Cortex of kidney (tissue), 1 donor: ENCODE measurements at places on chromosomes 5 and 9.

DNA sequence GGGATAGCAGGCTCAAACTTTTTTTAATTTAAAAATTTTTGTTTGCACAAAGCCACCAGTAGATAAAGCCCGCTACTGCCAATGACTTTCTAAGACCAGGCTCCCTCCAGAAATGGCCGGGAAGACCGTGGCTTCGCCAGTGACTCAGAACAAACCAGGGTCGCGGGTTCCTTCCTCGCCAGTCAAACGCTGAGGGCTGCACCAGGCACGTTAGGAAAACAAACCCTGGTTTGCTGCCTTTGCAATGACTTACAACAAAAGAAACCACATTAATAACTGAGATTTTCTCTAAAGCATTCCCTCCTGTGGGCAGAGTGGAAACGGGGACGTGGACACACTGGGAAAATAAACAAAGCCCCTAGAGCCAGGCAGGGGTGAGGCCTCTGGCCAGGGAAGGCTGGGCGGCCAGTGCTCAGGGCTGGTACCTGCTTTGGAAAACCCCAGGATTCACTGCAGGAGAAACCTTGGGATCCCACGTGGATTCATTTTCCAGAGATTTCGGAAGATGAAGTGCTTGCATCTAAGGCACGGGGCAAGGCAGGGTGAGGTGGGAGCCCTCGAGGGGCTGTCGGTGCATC lies 3.8 kb downstream of the PRRX2 start:
- DNase-seq, result no peak

DNA sequence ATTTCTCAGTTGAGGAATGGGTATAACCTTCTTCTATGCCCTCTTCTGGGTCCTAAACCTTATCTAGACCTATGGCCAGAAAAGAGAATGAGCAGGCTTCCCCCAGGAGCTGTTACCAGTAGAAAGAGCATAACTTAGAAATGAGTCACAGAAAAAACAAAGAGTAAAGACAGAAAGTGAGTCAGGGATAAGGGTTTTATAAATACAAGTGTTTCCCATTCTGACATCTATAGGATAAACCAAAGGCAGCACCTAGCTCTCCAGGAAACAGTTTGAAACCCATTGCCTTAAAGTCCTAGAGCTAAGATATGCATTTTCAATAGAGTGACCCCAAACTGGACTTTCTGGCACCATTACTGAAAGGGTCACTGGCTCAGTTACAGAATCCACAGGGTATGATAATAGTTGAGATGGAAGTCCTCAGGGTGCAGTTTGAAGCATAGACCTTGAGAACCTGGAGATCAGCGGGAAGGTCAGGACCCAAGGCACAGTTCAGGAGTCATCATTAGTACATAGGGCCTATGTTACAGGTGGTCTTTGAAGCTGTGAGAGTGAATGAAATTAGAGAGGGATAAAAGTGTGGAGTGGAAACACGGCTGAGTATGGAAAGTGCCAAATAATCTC lies 42.7 kb upstream of the LIFR start:
- DNase-seq, result no peak

DNA sequence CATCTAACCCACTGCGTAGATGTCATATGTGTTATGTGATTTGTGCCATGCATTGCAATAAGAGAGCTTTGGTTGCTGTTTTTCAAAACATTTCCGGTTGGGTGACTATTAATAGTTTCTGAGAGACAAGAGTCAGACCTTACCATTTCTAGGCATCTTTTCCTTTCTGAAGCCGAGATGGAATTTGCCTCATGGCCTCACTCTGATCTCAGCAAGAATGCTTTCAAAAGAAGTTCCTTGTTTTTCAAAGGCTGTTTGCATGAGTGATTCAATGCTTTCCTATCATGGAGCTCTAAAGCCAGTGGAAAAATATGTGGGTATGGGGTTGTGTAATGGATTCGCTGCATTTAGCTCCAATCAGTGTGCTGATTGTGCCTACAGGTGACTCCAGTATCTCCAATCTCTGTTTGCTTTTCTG lies 203.1 kb upstream of the PPP1R2B start:
- DNase-seq, result no peak

DNA sequence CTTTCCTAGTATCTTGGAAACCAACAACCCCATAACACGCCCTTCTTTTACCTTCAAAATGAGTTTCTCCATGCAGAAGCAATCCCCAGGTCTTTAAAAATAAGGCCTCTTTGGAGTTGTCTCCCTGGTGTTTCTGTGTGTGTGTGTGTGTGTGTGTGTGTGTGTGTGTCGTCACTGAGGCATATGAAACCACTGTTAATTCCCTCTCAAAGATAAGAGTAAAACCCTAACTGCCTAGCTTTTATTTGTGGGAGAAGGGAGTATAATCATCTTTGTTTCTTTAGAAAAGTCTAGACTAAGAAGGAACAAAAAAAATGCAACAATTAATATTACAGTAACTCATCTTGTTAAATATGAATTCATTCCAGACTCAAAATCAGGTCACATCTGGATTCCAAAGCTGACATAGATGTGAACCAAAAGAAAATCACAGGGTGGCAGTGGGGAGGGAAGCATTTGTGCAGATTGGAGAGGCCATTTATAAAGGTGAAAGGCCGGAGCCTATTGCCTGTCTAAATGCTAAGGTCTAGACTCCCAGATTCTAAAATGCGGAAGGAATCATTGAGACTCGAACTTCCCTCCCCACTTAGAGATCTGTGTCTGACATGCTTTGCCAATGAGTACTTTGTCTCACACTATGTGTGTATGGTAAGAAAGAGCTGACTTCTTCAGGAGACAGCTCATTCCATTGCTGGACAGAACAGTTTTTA lies 91.4 kb downstream of the ZNF366 start:
- DNase-seq, result no peak

DNA sequence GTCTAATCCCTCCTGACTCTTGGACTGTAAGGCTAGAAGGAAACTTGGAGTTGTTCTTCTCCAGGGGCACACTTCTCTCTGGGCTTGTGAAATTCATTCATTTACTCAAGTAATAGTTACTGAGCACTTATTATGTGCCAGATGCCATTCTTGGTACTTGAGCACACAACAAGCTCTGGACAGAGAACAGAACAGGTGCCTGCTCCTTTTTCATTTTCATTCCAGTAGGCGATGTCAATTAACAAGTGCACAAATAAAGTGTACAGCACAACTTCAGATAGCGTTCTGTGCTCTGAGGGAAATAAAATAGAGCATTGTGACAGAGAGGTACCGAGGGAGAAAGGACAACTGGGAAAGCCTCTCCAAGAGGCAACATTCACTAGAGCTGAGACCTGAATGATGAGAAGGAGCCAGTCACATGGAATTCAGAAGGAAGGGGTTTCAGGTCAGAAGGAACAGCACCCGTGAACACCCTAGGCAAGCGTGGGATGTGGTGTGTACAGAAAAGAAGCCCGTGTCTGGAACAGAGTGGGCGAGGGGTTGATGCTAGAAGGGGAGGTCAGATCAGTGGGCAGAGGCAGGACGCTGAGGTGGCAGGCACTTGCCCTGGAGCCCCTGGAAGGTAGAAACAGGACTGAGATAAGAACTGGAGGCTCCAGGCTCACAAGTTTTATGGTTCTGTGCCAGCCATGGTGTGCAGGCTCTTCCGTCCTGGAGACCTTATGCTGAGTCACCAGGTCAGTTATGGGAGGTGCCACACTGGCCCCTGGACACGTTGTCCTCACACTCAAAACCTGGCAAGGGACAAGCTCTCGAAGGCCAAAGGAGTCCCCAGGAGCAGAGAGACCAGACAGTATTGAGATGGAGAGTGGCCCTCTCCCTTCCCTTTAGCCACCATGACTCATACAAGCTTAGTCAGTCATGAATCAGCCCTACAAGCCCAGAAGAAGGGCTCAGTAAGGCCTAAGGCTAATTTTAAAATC lies 7.2 kb upstream of the ABLIM3 start:
- no peak for DNase-seq

DNA sequence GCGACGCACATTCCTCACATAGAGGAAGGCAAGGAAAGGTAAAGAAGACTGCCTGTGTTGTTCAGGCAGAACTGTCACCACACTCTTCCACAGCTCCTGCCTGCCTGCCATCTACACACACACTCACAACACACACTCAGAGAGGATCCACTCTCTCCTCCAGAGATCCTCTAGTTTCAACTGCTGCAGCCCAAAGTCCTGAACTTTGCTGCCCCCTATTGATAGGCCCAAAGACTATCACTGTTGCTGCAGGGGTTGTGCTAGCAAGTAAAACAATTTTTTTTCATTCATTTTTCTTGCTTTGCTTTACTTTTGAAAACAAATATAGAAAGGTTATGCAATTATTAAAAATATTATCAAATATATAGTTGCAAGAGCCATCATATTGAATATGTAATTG lies 5.9 kb upstream of the CFAP90 start:
- no peak for DNase-seq

DNA sequence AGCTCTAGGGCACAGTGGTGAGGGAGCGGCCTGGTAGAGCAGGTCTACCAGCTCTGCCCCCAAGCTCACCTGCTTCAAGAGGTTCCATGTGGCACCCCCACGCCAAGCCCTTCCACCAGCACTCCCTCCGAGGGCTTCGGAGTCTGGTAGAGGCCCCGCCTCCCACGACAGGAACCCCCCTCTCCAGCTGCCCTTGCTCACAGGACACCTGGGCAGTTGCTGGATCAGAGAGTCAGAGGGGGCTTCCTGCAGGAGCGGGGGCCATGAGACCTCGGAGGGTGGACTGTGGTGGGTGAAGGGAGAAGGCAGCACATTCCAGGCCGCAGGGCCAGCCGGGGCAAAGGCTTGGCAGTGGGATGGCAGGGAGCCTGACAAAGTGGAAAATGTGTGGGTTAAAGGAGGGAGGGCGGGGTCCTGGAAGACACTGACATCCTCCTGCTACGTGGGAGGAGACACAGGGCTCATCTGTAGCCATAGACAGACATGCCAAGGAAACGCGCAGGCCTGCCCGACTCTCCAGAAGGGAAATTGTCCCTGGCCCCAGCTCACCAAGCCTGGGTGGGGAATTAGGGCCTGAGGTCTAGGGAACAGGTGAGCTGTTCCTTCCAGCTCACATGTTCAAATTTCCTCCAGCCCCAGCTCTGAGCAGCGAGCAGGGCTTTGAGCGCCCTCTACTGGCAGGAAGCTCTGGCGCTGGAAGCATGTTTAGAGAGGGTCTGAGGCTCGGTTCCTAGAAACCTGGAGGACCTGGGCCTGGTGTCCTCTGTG lies 74.2 kb downstream of the NTNG2 start:
- DNase-seq, result no peak

DNA sequence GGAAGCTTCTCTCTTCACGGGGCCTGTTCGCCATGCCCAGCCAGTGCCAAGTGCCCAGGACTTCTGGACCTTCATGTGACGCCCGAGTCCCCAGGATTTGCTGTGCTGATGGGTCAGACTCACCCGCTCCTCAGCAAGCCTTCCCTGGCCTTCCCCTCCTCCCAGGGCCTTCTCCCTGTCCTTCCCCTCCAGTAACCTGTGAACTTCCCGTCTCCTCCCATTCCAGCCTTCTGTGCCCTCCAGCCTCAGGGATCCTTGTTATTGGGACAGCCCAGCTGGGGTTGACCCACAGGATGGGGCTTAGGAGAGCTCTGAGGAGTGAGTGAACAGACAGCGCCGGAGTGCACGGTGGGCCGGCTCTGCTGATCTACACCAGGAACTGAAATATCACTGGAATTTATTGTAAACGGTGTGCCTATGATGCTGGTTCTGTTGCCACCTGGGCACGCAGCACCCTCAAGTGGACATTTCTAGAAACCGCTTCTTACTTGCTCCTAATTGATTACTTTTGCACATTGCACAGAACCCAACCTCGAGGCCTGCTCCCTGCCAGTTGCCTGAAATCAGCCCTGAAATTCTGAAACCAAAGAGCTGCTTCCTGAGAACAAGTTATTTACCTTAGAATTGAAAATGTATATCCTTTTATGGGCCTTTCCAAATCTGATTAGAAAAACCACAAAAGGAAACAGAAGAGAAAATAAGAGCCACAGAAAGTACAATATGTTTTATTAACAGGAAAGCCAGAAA lies 1.5 kb downstream of the SPAAR start:
- DNase-seq, result no peak

- no peak for DNase-seq
Measured at GRCh38 chr9:115191667-115192066, 73.7 kb upstream of the TNC start.

DNA sequence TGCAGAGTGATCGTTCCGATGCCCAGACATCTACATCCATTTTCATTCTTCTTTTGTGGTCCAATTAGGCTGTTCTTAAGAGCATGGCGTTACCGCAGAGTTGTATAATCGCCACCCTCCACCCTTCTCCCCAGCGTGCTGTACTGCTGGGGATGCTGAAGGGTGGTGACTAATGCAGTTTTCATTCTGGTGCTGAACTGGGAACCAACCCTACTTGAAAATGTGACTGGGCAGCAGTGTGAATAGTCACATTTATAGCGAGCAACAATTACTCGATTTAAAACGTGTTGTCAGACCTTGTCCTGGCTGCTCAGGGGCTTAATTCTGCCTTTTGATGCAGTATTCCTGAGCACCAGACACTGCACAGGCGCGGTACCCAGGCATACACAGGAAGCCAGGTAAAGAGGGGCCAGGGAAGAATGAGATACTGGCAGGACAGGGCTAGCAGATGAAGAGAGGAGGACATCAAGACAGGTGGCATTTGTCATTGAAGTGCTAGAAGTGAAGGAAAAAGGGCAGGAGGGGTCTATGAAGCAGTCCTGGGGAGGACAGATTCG lies 719 bp upstream of the ISCA1 start:
- DNase-seq, result no peak

GRCh38 chr9:130731355-130731754 lies 37.8 kb downstream of the EXOSC2 start:
- DNase-seq, result no peak

GRCh38 chr5:123937230-123937629 lies 425.3 kb downstream of the CSNK1G3 start:
- DNase-seq, result no peak

DNA sequence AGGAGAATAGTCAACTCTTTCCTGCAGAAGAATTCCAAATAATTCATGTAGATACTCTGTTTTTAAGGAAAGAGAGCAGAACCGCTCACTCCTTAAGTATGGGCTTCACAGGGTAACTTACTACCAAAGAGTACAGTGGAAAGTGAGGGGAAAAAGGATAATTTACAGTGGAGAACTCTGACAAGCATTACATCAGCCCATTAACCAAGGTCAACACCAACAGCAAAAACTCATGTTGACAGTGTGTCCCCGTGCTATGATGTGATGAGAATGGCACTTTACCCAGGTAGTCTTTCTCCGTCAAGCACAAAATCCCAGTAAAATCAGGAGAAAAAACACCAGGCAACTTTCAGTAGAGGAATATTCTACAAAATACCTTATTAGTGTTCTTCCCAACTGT lies 104.3 kb downstream of the ADCY2 start:
- DNase-seq, result no peak

DNA sequence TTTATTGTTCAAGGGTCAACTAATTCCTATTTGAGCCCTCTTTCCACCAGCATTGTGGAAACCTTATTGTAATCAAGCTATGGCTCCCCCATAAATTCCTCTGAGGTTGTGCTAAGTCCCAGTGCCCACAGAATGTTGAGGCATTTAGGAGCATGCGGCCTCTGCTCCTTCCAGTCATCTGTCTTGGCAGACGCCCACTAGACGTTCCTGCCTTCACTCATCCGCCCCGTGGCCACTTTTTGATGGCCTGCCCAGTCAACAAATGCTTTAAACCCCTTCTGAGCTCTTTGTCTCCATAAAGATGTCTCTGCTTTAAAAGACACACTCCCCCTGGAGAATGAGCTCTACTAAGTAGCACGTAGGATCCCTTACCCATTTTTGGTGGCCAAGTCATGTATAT lies 104.7 kb downstream of the GAS1 start:
- no peak for DNase-seq

GRCh38 chr5:2755076-2755680 lies 3.7 kb upstream of the IRX2 start:
- DNase-seq, result no peak

GRCh38 chr5:123873846-123874245 lies 361.9 kb downstream of the CSNK1G3 start:
- no peak for DNase-seq
